ENCODE measurements at places on chromosomes 12 and 14.

- DNase-seq: no peak
Observed at GRCh38 chr12:109840305-109841074, 7.3 kb upstream of the TRPV4 start.

DNA sequence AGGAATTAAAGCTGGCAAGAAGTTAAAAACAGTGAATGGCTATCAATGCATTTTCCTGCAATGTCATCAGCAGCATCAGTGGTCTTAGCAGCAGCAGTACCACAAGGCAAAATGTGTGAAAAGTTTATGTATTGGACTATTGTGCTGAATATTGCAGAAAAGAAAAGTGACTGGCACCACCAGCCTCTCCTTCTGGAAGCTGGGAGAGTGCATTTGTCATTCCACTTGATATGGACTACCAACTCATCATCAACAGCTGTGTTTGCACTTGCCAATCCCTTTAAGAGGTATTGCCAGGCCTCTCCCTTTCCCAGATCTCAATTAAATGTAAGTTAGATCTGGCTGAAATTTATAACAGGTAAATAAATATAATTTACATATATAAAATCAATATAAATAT lies 151.0 kb upstream of the GZMB start:
- DNase-seq: no peak

GRCh38 chr14:63155511-63156185 lies 48.6 kb upstream of the RHOJ start:
- no peak for DNase-seq

- DNase-seq: no peak
Observed at GRCh38 chr14:28607661-28608060, 158.9 kb upstream of the FOXG1 start.

- no peak for DNase-seq
Observed at GRCh38 chr14:52077256-52077979, 8.6 kb upstream of the NID2 start.

GRCh38 chr12:10737249-10737648 lies 14.1 kb upstream of the YBX3 start:
- no peak for DNase-seq

- DNase-seq: no peak
Observed at GRCh38 chr12:49305762-49306510, 11.0 kb downstream of the PRPH start.
